EL (cell line): ENCODE measurements at places on chromosomes 2 and 18.

- no peak for DNase-seq
Measured at GRCh38 chr2:211457325-211457724, 900.9 kb downstream of the CPS1 start.

- peak; percentile 76 for DNase-seq
Measured at GRCh38 chr2:215684448-215685237, 248.8 kb upstream of the FN1 start.

- DNase-seq: peak; percentile 76
Measured at GRCh38 chr2:196266855-196267254, 95.5 kb upstream of the STK17B start.

DNA sequence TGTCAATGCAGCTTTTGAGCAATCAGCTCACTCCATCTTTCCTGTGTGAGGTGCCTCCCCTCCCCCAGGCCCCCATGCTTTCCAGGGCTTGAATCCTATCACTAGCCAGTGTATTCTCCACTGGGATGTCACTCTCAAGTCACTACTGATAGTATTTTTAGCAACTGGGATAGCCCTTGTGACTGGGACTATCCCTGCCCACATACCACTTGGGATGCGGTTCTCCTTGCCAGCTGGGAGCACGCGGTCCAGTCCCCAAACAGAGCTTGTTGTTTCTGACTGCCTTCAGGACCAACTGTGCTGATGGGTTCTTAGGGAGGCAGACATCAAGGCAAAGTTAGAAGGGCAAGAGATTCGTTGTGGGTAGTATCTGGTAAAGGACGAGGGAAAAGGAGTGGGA is 134.9 kb downstream of the FAM161A start:
- no peak for DNase-seq

- no peak for DNase-seq
Measured at GRCh38 chr2:31049264-31049663, 89.0 kb downstream of the GALNT14 start.

GRCh38 chr2:83369601-83370418 is 1089.3 kb downstream of the SUCLG1 start:
- peak; percentile 20 for DNase-seq

DNA sequence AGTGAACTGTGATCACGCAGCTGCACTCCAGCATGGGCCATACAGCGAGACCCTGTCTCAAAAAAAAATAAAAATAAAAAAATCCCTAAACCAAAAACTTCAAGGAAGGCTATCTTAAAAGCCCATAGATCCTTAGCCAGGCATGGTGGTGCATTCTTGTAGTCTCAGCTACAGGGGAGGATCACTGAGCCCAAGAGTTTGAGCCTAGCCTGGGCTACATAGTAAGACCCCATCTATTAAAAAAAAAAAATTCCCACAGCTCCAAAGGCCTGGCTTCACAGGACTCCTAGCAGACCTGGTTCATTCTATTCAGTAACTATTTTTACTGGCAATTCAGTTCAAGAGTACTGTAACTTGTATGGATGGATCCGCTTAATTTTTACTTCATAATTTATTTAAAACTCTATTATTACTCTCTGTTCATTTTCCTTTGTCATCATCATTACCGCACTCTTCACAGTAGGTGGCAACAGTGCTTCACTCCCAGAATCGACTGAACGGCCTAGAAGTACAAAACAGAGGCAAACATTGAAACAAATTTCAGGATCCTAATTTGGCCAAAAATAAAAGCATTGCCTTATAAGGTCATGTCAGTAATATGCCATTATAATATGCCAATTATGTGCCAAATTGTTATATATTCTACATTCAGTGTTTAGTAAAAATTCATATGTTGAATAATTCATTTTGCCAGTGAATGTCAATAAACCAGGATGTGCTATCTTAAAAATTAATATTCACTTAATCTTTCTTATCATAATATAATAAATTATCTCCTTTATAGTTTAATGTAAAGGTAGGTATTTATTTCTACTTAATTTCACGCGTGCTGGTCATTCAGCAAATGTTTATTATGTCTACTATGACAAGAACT is 14.3 kb upstream of the STAM2 start:
- DNase-seq: peak; percentile 72

DNA sequence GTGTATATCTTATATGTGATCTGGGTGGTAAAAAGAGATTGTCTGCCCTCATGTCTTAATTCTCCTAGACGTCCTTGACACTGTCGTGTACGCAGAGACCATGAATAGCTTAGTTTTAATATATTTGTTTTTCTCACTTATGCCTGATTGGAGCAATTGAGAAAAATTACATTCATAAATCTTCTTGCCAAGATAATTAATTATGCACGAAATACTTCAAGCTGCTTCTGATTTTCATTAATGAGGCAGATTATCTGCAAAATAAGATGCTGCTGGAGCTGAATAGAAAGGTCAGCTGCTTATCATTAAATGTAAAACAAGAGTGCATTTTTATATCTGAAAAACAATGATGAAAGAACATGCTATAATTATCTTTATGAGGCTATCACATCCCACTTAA is 95.9 kb downstream of the CCDC141 start:
- no peak for DNase-seq

- DNase-seq: peak; percentile 79
Measured at GRCh38 chr2:102112692-102113665, 29.6 kb upstream of the IL1R1 start.

DNA sequence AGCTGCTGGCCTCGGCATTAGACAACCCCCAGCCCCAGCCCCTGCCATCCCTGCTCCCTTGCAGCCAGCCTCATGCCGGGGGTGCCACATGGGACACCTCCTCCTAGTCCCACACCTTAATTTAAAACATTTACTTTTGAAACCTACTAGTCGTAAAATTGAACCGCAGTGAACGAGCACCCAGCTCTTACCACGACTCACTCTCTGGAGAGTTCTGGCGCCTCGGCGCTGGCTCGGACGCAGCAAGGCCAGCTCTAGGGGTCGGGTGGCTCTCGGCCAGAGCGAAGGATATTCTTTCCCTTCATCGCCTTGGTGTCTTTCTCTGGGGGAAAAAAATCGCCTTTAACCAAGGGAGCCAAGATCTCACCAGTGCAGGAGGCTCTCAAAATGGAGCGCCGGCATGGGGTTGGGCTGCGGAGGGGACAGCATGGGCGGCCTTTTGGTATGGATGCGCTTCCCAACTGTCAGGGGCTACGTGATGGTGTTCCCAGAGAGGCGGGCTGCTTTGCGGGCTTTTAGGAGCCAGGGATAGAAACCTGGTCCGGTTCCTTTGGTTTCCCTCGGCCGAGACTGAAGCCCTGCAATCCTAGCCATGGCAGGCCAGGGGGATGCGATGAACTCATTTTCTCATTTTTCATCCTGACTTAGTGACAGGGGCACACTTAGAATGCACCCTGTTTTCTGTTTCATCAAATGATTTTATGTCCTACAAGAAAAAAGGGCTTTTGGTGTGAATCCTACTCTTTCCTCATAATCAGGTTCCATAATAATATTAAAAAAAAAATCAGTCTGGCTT is 2.0 kb downstream of the HPCAL1 start:
- no peak for DNase-seq

GRCh38 chr2:133908171-133908570 is 339.9 kb upstream of the NCKAP5 start:
- DNase-seq: no peak

- peak; percentile 20 for DNase-seq
Measured at GRCh38 chr2:197079414-197079813, 152.9 kb upstream of the PGAP1 start.

DNA sequence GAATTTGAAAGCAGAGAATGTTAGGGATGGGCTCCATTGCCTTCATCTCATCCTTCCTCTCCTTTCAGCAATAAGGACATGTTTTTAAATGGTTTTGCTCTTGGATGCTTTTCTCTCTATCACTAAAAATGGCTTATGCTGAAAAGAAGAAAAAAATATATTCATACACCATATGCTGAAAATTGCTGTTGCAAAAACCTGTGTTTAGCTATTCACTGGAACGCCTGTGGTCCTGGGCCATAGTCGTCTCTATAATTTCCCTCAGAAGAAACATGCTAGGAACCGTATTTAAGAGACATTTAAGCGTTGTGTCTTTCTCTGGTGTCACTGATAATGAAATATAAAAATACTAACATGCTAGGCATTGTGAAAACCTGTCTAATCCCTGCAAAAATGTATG is 324.9 kb downstream of the TSN start:
- no peak for DNase-seq
